ENCODE measurements at places on chromosomes 6 and 20.

DNA sequence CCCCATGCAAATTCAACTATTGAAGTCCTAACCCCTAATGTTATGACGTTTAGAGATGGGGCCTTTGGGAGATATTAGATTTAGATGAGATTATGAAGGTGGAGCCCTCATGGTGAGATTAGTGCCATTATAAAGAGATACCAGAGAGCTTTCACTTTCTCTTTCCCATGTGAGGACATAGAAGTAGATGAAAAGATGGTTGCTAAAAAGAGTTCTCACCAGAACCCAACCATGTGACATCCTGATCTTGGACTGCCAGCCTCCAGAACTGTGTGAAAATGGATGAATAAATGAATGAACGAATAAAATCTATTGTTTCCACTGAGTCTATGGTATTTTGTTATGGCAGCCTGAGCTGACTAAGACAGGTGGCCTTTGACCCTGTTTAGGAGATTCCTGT, 50.6 kb upstream of the FBXO30 start:
- no peak for DNase-seq

DNA sequence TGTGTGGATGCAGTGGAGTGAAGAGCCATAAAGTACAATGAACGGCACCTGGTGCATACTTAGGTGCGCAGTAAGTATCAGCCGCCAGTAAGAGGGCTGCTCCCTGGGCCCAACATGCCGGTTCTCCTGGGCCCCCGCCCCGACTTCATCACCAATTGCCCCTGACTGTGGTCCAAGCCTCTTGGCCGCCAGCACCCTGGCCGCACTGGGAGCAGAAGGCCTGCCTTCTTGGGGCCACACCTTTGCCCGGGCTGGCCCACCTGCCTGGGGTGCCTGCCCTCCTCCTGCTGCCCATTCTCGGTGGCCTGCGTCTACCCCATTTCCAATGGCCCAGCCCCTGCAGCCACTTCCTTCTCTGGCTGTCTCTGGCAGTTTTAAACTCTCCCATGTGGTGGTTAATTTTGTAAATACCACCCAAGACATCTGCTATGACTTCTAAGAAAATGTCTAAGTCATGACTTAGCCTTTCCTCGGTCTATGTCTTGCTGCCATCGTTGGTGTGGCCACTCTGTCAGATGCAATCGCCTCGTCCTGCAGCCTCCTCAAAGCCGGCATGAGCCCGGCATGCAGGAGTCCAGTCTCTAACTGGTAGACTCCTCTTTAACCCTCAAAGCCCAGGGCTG, 36.8 kb downstream of the PMEPA1 start:
- DNase-seq: no peak

DNA sequence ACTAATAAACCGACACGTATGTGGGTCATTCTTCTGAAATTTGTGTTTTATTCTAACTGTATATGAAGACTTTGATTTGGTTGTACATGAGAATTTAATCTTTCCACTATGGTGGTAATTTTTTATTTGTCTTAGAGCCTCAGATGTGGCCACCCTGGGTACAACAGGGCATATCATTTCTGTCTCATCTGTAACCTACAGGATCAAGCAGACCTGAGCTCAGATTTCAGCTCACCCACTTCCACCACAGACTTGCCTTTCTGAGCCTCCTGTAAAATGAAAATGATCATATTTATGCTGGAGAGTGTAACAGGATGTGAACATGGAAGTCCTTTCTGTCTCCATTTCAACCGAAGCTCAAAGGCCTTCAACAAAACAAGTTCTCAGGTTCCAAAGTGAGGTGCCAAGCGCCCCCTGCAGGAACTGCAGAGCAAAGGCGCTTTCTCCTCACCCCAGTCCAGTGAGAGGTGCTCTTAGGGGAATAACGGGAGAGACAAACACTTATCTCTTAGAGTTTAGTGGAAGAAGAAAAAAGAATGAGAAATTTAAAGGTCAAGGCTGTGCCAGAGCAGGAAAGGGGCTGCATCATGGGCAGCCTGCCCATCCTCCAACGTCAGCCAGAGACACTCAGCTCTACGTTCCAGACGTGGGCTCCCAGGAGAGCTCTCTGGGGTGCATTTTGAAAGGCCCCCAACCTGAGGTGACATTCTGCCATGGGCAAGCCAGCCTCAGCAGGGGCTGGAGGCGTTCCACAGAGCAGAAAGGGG, 23.0 kb upstream of the CD24 start:
- peak; percentile 38 for DNase-seq

DNA sequence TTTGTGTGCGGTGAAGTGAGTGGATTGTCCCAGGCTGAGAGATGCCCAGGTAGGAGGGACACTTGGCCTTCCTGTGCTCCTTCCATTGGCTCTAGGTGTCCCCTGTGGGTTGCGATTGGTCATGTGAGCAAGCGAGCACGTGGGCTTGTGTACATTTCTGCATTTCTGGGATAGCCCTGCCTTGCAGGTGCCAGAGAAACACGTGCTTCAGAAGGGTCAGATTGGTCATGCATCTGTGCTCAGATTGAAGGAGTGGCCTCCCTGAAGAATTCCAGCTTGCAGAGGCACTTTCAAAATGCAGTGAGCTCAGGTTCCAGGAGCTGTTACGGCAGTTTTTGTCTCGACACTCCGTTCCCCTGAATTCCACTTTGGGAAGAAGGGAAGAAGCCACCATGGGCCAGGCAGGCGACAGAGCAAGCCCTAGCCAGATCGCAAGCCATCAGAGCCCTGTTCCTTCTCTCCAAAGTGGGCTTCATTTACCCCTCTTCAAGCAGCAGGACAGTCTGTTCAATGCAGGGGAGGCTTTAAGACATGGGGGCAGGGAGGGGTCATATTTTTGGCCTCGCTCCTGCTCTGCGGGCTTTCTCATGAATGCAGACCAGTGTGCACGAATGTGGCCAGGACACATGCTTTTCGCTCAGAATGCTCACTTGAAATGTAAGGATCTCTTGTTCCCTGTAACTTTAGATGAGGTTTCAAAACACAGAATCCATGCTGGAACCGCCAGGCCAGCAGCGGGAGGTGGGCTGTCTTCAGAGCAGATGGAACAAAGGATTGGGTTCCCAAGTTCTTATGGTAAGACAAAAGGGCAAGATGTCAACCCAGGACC, 78.6 kb upstream of the AKAP12 start:
- peak; percentile 25 for DNase-seq

GRCh38 chr6:1604158-1605003, 5.3 kb upstream of the FOXC1 start:
- DNase-seq: peak; percentile 52

GRCh38 chr20:16451001-16451400, 122.2 kb downstream of the KIF16B start:
- DNase-seq: peak; percentile 4
